ENCODE measurements at places on chromosomes 12 and 14.

DNA sequence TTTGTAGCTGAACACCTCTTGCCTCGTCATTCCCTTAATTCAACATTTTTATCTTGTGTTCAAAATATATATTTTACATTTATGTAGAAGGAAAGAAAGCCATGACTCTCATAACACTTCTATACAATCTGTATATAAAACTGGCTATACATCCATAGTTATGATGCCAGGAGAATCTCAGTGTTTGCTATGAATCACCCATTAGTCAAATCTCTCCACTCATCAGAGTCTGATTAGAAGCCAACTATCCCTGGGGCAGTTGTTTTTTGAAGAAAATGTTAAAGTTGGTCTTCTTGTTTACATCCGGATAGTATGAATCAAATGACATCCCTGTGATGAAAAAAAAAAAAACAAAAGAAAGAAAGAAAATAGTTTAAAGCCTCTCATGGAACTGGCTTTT is 503.9 kb downstream of the NELL2 start:
- DNase-seq: no peak

- peak; percentile 63 for DNase-seq
Measured at GRCh38 chr14:50667684-50667995, 466 bp downstream of the SAV1 start.

DNA sequence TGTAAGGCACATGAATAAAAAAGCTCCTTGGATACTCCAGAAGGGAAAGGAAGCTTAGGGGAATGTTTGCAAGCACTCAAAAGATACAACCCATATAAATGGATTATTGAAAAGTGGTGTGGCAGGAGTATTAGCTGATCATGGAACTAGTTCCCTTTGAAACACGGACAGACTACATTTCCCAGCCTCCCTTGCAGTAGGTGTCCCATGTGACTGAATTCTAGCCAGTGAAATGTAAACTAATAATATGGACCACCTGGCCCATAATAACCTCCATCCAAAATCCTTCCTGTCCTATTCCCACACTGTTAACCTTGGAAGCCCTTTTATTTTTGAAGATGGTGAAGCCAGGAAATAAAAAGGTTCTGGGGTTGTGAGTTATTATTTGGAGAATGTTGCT is 242.3 kb downstream of the SUDS3 start:
- DNase-seq: no peak

DNA sequence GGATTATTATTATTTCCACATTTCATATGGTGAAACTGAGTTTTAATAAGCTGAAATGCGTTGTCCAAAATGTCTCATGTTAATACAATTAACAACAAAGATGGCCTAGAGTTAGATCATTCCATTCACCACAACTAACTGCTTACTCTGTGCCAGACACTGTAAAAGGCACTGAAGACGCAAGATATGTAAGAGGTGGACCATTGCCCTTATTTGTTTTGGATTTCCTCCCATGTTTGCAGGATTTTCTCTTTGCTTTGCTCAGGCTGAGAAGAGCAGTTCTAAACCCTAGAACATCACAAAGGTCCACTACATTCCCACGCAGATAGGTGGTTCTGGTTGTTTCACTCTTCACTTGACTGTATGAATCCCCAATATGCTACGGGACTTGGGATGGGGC is 324.4 kb upstream of the KITLG start:
- DNase-seq: peak; percentile 14

- DNase-seq: no peak
Measured at GRCh38 chr12:65720136-65721130, 103.8 kb upstream of the HMGA2 start.

- DNase-seq: no peak
Measured at GRCh38 chr12:24668563-24668962, 280.3 kb downstream of the BCAT1 start.

DNA sequence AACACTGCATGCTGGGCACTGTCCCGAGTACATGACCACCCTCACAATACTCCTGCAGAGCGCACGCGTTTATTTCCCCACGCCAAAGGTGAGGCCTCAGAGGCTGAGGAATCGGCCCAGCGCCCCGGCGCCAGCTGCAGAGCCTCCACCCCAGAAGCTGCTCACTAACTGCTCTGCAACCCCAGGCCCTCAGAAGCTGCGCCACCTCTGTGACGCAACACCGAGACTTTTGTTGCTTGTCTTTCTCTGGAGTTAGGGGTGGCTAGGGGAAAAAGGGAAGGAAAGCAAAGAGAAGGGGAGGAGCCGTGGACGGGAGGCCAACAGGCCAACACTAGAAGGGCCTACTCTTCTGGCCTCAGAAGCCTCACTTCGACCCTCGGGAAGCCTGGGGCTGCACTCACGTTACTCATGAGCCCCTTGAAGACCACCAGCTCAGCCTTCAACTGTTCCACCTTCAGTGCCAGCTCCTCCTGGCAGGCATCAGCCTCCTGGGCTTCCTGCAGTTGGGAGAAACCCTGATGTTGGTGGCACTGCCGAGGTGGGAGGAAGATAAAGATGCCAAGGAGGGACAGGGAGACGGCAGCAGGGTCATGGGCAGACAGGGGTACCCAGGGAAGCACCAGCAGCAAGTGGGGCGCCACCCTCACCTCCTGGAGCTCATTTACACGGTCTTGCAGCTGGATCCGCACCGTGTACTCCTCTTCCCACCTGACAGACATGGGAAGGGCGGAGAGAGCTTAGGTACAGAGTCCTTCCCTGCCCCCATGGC is 5.4 kb downstream of the IFFO1 start:
- no peak for DNase-seq

- DNase-seq: no peak
Measured at GRCh38 chr12:111942557-111942956, 70.4 kb downstream of the TMEM116 start.

GRCh38 chr14:56004786-56005185 is 113.4 kb upstream of the PELI2 start:
- DNase-seq: no peak

DNA sequence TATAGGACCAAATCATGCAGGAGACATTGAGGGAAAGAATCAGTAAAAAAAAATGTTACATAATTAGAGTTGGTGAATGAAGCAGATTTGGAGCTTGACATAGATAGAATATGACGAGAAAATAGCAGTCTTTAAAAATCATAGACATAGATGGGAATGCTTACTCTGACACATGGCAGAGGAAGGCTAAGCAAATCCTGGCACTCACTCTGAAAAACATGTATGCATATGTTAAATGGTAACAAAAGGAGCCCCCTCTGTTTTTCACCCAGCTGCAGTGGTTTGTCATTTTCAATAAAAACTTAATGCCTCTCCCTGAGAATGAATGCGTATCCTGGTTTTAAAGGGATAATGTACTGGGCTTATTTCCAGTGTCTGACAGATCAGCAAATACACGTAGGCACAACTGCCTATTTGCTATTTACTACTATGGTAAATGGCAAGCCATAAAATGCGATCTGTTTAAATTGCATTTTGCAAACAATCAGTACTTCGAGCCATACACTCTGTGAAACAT is 561.2 kb upstream of the SEL1L start:
- DNase-seq: no peak

DNA sequence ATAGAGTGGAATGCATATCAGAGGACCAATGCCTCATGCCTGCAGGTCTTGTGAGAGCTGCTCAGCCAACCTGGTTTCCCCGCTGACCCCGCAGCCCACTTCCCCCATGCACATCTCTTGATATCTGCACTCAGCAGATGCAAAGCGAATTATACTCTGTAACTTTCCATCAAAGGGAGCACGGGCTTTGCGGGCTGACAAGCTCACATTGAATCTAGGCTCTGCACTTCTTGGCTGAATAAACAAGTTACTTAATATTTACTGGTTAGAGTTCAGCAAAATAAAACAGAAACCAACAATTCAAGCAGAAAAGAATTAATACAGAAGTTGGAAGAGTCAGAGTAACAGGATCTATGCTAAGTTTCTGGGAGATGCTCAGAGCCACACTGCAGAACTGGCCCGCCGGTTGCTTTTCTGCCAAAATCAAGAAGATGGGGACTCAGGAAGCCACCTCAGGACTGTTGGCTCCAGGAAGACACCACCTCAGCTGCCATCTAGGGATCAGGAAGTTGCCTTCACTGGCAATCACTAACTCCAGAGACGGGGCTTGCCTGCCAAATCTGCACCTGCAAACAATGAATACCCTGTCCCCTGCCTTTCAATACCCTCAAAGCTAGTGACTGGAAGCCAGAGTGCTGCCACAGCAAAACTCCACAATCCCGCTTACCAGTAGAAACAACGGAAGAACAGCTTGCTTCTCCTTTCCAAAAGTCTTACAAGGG is 46.5 kb downstream of the NR1H4 start:
- DNase-seq: no peak

DNA sequence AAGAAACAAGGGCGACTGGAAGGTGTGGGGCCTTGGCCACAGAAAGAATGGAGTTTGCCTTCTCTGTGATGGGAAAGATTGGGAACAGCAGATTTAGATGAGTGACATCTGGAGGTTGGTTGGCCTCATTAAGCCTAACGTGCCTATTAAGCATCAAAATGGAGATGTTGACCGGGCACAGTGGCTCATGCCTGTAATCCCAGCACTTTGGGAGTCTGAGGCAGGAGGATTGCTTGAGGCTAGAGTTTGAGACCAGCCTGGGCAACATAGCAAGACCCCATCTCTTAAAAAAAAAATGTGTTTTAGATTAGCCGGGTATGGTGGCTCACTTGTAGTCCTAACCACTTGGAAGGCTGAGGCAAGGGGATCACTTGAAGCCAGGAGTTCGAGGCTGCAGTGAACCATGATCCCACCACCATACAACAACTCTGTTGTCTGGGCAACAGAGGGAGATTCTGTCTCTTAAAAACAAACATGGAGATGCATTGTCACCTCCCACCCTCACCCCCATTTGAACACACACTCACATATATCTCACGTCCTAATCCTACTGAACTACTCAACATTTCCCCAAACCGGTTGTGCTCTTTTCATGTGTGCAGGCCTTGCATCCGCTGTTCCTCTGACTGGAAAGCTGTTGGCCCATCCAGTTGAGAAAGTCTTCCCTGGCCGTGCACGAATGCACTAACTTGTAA is 172.1 kb downstream of the ETV6 start:
- DNase-seq: no peak

- DNase-seq: no peak
Measured at GRCh38 chr12:88725592-88726143, 145.4 kb upstream of the KITLG start.

DNA sequence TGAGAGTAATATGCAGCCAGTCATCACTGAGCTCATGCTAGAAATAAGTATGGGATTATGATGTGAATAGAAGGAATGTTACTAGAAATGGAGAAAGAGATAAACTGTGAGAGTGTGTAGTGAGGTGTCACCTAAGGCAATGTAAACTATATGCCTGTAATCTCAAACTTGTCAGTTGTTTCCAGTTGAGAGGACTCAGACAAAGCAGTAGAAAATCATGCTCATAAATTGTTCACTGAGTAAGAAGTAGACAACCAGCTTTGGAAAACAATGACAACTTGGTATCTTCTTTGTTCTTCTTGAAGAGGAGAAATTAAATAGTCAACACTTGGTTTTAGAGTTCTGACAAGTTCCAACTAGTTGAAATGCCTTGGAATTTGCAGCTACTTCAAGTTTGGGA is 148.5 kb upstream of the OR4E1 start:
- no peak for DNase-seq

GRCh38 chr12:92208613-92209121 is 63.0 kb upstream of the BTG1 start:
- no peak for DNase-seq

All from pancreas (tissue), 10 donors.